ENCODE measurements at places on chromosomes 11 and 22.

GRCh38 chr11:2835296-2835695 is 50.3 kb downstream of the CDKN1C start:
- DNase-seq = no peak

DNA sequence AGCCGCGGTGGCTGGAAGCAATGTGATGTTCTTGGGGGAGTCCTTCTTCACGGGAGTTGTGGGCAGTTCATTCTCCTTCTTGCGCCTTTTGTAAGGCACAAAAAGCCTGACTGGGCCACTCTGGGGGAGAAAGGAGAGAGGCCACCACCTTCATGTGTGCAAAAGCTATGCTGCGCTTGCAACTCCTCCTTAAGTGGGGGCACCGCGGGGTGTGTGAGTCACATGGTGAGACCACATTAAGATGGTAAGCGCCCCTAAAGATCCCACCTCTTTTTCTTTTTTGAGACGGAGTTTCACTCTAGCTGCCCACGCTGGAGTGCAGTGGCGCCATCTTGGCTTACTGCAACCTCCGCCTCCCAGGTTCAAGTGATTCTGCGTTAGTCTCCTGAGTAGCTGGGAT is 14.1 kb downstream of the DEAF1 start:
- peak; percentile 26 for DNase-seq

DNA sequence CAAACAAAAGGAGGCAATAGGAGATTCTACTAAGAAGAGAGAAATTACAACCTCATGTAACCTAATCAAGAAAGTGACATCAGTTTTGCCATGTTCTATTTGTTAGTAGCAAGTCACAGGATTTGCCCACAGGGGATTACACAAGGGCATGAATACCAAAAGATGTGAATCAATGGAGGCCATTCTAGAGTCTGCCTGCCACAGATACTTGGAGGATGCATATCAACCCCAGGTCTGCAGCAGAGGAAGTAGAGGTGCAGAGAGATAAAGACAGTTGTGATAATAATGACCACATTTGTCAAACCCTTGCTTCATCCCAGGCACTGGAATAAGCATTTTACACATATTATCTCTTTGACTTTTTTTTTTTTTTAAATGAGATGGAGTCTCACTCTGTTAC is 2.4 kb upstream of the ASCC2 start:
- DNase-seq = no peak

DNA sequence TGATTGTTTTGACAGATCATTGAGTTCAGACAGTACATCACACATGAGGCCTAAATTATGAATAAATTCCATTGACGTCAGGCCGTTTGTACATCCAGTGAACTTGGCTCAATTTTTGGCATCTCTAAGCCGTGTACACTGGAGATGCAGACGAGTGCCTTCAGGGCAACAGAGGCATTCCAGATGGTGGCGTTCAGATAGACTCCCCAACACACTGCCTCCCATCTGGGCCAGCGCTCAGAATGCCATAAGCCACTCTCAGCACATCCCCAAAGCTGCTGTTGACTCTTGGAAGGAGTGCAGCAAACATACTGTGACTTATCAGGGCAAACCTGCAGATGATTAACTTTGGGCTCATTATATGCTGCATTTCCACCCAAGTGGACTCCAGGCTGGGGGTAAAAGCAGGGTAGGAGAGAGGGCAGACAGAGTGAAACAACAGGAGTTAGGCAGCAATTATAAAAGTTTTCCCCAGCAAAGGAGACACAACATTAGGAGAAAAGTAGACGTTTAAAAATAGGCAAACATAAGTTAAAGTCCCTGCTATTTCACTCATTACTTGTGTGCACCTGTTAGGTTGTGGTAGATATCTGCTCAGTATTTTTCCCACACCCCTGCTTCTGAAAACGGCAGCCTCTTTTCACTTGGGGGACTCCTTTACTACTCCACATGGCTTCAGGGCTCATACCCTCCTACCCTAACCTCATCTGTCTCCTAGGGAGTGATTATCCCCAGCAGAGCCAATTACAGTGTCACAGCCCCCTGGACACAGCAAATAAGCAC is 60.2 kb upstream of the PDE3B start:
- no peak for DNase-seq

DNA sequence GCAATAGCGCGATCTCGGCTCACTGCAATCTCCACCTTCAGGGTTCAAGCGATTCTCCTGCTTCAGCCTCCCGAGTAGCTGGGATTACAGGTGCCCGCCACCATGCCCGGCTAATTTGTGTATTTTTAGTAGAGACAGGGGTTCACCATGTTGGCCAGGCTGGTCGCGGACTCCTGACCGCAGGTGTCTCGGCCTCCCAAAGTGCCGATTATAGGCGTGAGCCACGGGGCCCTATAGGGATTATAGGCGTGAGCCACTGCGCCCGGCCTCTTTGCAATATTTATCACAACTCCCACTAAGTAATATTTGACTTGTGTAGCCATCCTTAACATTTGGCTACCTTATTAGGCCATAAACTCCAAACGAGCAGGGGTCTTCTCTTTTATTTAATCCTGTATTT is 879 bp upstream of the CUL5 start:
- no peak for DNase-seq

GRCh38 chr11:17774232-17775034 is 39.9 kb downstream of the KCNC1 start:
- no peak for DNase-seq

DNA sequence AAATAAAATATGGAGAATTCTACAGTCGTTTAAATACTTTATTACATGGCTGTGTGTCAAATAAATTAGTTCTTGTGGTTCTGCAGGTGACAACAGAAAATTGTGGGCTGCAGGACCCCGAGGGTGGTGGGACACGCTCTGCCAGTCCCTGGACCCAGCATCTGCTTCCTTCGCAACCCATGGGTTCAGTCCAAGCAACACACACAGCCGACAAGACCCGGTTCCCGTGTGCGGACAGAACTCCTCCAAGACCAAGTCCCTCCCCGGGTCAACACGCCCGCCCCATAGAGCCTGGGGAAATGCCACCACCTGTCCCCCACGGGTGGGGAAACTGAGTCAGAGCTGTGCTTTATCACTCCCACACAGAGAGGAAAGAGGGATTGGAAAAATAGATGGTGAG is 238.9 kb downstream of the BRD1 start:
- no peak for DNase-seq

GRCh38 chr22:47806894-47807293 is 1044.4 kb downstream of the TBC1D22A start:
- DNase-seq = no peak

GRCh38 chr11:15897211-15897960 is 459.0 kb downstream of the SOX6 start:
- no peak for DNase-seq

- no peak for DNase-seq
Measured at GRCh38 chr11:84740050-84740449, 887.1 kb downstream of the DLG2 start.
